Aorta (tissue), 5 donors: ENCODE measurements at places on chromosomes 12 and 14. TPM values are rescaled to one million over a fixed set of nuclear protein-coding genes. Genes with fewer than 3 reads are reported as not detected.
A peak's percentile ranks its signal among the peaks of the same experiment; 100 is the strongest.

The ZFYVE21 gene
- 74.8 TPM for total RNA-seq

The NDRG2 gene
- 107 TPM for total RNA-seq

The CMA1 gene
- total RNA-seq: 2.8 TPM

The DLST gene
- 80.3 TPM for total RNA-seq

The KRT71 gene
- total RNA-seq: not detected

The BICD1 gene
- 42.6 TPM for total RNA-seq

GRCh38 chr14:32939254-32940065 lies 781 bp downstream of the NPAS3 start:
- no peaks in the 10 kb centered on the region for H3K36me3 ChIP-seq
- peak; percentile 94 for DNase-seq
- no peaks in the 10 kb centered on the region for H3K4me1 ChIP-seq
- peak overlapping the region; percentile 100 for H3K4me3 ChIP-seq
- no peaks in the 10 kb centered on the region for H3K27me3 ChIP-seq
- peak overlapping the region; percentile 90 for H3K27ac ChIP-seq

GRCh38 chr12:68011882-68012207 lies 22.6 kb downstream of the IFNG-AS1 start:
- H3K4me1 ChIP-seq: no peaks in the 10 kb centered on the region
- no peak overlapping the region for H3K27ac ChIP-seq
- no peaks in the 10 kb centered on the region for H3K27me3 ChIP-seq
- H3K36me3 ChIP-seq: no peaks in the 10 kb centered on the region
- no peak for DNase-seq
- H3K4me3 ChIP-seq: no peak overlapping the region

- no peak overlapping the region for H3K4me3 ChIP-seq
- DNase-seq: peak; percentile 47
- H3K36me3 ChIP-seq: no peaks in the 10 kb centered on the region
- H3K27ac ChIP-seq: no peak overlapping the region
Measured at GRCh38 chr12:125021096-125021495, 27.7 kb downstream of the BRI3BP start.

- H3K36me3 ChIP-seq: no peaks in the 10 kb centered on the region
- no peaks in the 10 kb centered on the region for H3K4me1 ChIP-seq
- DNase-seq: no peak
- no peak overlapping the region for H3K4me3 ChIP-seq
Measured at GRCh38 chr12:94180558-94181296, 32.4 kb downstream of the PLXNC1 start.

GRCh38 chr14:51597261-51598001 lies 54.3 kb upstream of the FRMD6 start:
- H3K4me3 ChIP-seq: no peak overlapping the region
- no peak for DNase-seq
- H3K27me3 ChIP-seq: no peaks in the 10 kb centered on the region
- H3K36me3 ChIP-seq: no peaks in the 10 kb centered on the region
- no peak overlapping the region for H3K27ac ChIP-seq

- H3K4me1 ChIP-seq: no peaks in the 10 kb centered on the region
- no peaks in the 10 kb centered on the region for H3K36me3 ChIP-seq
- H3K27me3 ChIP-seq: no peaks in the 10 kb centered on the region
- no peak overlapping the region for H3K4me3 ChIP-seq
Measured at GRCh38 chr12:103901518-103902173, 28.6 kb upstream of the HSP90B1 start.

DNA sequence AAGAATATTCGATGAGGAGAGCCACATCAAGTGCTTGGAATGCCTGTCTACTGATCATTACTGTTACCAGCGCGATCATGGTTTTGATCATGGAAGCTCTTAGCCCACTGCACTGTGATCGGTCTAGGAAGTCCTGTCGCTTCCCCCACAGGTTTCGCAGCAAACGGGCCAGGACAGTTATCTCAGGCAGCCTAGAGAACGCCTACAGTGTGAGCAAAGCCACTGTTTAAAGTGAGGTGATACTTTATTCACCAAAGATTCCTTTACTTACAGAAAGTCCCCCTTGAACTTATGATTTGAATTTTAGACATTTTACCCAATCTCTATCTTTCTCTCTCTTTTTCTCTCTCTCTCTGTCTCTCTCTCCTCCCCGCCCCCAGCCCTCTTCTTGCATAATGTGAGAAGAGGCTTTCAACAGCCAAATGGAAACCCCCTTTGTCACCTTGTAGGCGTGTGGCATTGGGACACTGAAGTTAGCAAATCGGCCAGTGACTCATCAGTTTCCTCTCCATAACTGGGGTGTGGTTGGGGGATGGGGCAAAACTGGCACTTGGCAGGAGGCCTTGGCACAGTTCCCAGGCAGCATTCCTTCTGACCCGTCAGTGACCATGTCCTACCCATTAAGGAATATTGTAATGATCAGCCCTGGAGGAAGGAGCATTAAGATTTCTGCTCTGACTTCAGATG lies 214.8 kb downstream of the CHST11 start:
- H3K27me3 ChIP-seq: no peaks in the 10 kb centered on the region
- H3K27ac ChIP-seq: peak overlapping the region; percentile 58
- H3K36me3 ChIP-seq: no peaks in the 10 kb centered on the region
- peaks cover 13% of the 10 kb centered on the region for H3K4me1 ChIP-seq
- peak; percentile 96 for DNase-seq

- DNase-seq: peak; percentile 19
- no peaks in the 10 kb centered on the region for H3K27me3 ChIP-seq
- no peak overlapping the region for H3K27ac ChIP-seq
- no peak overlapping the region for H3K4me3 ChIP-seq
- no peaks in the 10 kb centered on the region for H3K4me1 ChIP-seq
Measured at GRCh38 chr14:101932673-101933072, 31.7 kb upstream of the DYNC1H1 start.

GRCh38 chr12:79732638-79733037 lies 41.9 kb upstream of the PAWR start:
- H3K27ac ChIP-seq: no peak overlapping the region
- H3K27me3 ChIP-seq: no peaks in the 10 kb centered on the region
- no peaks in the 10 kb centered on the region for H3K36me3 ChIP-seq
- no peak for DNase-seq

DNA sequence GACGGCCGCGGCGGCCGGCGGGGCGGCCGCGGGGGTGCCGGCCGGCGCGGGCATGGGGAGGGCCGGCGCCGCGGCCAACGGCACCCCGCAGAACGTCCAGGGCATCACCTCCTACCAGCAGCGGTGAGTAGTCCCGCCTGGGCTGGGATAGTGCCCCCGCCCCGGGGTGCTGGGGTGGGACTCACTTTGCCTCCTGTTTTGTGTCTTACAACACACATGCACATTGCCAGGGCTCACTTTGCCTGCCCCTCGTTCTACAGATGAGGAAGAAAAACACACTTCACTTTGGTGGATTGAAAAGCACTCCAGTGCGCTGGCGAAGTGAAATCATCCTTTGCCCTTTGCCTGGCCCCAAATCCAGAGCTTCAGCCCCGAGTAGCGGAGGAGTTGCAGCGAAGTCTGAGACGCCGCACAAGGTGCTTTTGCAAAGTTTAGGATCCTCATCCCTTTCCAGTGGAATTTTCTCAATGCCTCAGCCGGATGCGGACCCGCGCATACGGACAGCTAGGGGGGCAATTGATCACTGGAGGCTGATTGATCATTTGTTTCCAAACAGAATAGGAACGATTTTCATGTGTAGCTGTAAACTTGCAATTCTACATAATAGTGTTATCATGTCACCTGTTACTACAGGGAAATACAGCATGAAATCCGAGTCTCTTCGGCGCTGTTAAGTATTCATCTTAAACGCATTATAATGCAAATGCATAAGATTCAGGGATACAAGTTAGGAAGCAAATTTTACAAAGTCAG lies 3.6 kb upstream of the NPAS3 start:
- H3K4me1 ChIP-seq: no peaks in the 10 kb centered on the region
- no peak for DNase-seq
- no peaks in the 10 kb centered on the region for H3K27me3 ChIP-seq

DNA sequence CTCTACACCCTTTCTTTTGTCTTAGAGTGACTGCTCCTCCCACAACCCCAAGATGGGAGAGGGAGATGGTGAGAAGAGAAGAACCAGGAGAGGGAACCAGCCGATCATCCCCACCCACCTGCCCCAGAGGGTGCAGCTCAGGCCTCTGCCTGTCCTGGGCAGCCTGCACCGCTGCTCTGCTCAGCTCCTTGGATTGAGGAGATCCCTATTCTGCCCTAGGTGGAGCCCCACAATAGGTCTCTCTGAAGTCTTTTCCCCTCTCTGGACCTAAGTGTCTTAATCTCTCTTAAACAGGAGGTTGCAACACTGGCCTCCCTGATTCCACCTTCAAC lies 2.2 kb downstream of the ANKRD33 start:
- no peaks in the 10 kb centered on the region for H3K27me3 ChIP-seq
- DNase-seq: peak; percentile 23
- H3K36me3 ChIP-seq: no peaks in the 10 kb centered on the region
- H3K4me3 ChIP-seq: no peak overlapping the region

- no peaks in the 10 kb centered on the region for H3K36me3 ChIP-seq
- peak; percentile 71 for DNase-seq
Measured at GRCh38 chr12:132244724-132245295, 84.6 kb downstream of the GALNT9 start.
